ENCODE measurements at places on chromosomes 1 and 21.
A peak's percentile ranks its signal among the peaks of the same experiment; 100 is the strongest.

GRCh38 chr1:245247356-245247755 lies 92.6 kb downstream of the KIF26B start:
- H3K4me3 ChIP-seq: no peak overlapping the region
- no peak overlapping the region for H3K27ac ChIP-seq
- H3K27me3 ChIP-seq: no peaks in the 10 kb centered on the region
- H3K4me1 ChIP-seq: no peaks in the 10 kb centered on the region
- no peak for DNase-seq
- no peaks in the 10 kb centered on the region for H3K36me3 ChIP-seq

DNA sequence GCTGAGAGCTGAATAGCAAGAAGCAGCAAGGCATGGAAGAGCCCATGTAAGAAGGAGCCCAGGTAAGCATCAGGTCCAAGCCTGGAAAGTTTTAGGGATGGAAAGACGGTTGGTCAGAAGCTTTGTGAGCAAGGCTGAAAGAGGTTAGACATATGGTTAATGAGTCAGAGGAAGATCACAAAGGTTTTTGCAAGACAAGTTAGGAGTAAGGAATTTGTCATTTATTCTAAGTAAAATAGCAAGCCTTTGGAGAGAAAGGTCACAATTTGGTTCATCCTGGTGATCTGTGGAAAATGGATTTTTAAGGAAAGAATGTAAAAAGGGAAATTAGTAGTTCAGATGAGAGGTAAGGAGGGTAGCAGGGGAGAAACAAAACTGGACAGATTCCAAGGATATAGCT lies 106.7 kb downstream of the DPYD start:
- H3K27ac ChIP-seq: no peak overlapping the region
- H3K27me3 ChIP-seq: no peaks in the 10 kb centered on the region
- H3K4me1 ChIP-seq: no peaks in the 10 kb centered on the region
- H3K4me3 ChIP-seq: no peak overlapping the region

- H3K4me3 ChIP-seq: no peak overlapping the region
- DNase-seq: no peak
- no peaks in the 10 kb centered on the region for H3K36me3 ChIP-seq
- H3K27ac ChIP-seq: no peak overlapping the region
Measured at GRCh38 chr21:29638138-29638537, 301.7 kb downstream of the GRIK1 start.

GRCh38 chr21:38760017-38760761 lies 45.5 kb upstream of the ETS2 start:
- H3K27me3 ChIP-seq: no peaks in the 10 kb centered on the region
- no peaks in the 10 kb centered on the region for H3K4me1 ChIP-seq
- H3K36me3 ChIP-seq: no peaks in the 10 kb centered on the region
- DNase-seq: no peak

DNA sequence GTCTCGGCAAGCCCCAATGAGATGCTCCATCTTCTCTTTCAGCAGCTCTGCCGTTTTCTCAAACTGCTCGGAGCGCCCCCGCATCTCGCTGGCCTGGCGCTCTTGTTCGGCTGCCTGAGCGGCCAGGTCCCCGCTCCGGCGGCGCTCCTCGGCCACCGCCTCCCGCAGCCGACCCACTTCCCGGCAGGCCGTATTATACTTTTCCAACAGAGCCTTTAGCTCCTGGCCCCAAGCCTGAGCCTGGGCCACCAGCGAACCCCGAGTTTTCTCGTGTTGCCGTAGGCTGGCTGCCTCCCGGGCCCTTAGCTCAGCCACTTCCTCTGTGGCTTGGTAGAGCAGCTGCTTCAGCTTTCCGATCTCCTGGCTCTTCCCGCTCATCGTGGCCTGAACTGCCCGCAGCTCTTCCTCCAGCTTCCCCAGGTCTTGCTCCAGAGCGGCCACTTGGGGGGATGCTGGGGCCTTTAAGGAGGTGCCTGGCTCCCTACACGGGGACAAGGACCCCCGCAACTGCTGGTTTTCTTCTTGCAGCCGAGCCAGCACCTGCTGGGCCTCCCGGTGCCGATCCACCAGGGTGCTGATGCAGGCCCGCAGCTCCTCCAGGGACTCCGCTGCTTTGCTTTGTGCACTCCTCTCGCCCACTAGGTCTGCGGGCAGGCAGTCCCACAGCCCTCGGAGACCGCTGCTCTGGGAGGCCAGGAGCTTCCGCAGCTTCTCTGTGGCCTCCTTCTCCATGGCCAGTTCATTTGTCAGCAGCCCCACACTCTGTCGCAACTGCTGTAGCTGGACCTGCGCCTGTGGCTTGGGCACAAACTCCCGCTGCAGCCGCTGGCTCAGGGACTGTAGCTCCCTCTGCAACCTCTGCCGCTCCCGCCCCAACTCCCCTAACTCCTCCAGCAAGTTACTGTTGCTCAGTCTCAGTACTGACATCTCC lies 13.4 kb upstream of the PIAS3 start:
- peaks cover 12% of the 10 kb centered on the region for H3K4me1 ChIP-seq
- peaks cover 43% of the 10 kb centered on the region for H3K27me3 ChIP-seq
- peak; percentile 25 for DNase-seq
- H3K27ac ChIP-seq: peak overlapping the region; percentile 66

- H3K4me3 ChIP-seq: no peak overlapping the region
- no peak overlapping the region for H3K27ac ChIP-seq
- no peaks in the 10 kb centered on the region for H3K4me1 ChIP-seq
- H3K27me3 ChIP-seq: no peaks in the 10 kb centered on the region
Measured at GRCh38 chr21:39645331-39645730, 32.6 kb downstream of the B3GALT5 start.

DNA sequence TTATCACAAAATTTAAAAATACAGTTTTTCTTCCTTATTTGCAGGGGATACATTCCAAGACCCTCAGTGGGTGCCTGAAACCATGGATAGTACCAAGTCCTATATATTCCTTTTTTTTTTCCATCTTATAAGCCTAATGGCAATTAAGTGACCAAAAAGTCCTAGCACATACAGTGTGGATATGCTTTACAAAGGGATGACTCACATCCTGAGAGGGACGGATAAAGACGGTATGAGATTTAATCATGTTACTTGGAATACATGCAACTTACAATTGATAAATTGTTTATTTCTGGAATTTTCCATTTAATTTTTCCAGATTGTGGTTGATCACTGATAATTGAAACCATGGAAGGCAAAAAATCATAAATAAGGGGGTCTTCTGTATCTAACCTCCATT lies 181.2 kb upstream of the BRINP3 start:
- no peak overlapping the region for H3K27ac ChIP-seq

DNA sequence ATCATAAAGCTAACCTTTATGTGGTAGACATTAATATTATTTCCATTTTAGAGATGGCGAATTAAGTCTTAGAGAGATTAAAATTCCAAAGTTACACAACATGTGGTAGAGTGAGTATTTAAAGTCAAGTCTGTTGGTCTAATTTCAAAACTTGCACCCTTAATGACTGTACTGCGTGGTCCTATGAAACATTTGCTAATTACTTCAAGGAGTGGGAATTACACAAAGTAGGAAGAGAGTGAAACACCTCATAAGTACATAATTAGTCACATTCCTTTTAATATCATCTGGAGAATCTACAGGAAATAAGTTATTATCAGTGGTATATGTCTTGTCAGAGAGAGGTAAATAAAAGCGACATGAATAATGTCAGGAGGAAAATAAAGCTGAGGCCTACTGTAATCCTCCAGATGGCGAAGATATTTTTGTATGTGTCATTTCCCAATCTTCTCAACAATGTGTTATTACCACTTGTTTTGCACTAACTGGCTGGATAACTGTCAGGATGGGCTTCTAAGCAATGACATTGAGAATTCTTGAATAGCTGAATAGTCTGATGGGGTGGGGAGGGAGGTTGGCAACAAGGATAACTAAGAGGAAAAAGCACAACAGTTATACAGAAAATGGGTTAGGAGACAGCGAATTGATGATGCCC lies 95.5 kb downstream of the TNFSF18 start:
- no peaks in the 10 kb centered on the region for H3K36me3 ChIP-seq
- DNase-seq: no peak
- no peak overlapping the region for H3K27ac ChIP-seq

GRCh38 chr1:204574865-204575163 lies 58.6 kb downstream of the MDM4 start:
- H3K27me3 ChIP-seq: no peaks in the 10 kb centered on the region
- H3K4me3 ChIP-seq: no peak overlapping the region
- H3K4me1 ChIP-seq: peaks cover 4% of the 10 kb centered on the region
- DNase-seq: no peak

All from thymus (tissue), 14 donors.